PC-3 (cell line): ENCODE measurements at places on chromosomes 4 and X. TPM values are rescaled to one million over a fixed set of nuclear protein-coding genes. Genes with fewer than 3 reads are reported as not detected.

Gene JAKMIP1
- total RNA-seq = 0.04 and 0.75 TPM in 2 replicates

Gene GPAT3
- total RNA-seq = 22.5 and 34.2 TPM in 2 replicates

Gene POF1B
- total RNA-seq = not detected in 2 replicates

Gene GUCY1B1
- 3.1 and 4.4 TPM in 2 replicates for total RNA-seq

Gene FOXR2
- not detected in 2 replicates for total RNA-seq
